ENCODE measurements at places on chromosomes 1 and 21. TPM values are rescaled to one million over a fixed set of nuclear protein-coding genes. Genes with fewer than 3 reads are reported as not detected.

- no peak for DNase-seq
Measured at GRCh38 chr1:24551960-24552571, 3.8 kb upstream of the NCMAP start.

- peak; percentile 84 for DNase-seq
Measured at GRCh38 chr1:1059494-1060280, 14.4 kb downstream of the RNF223 start.

- no peak for DNase-seq
Measured at GRCh38 chr1:119764220-119764619, 4.5 kb downstream of the HMGCS2 start.

GRCh38 chr1:3352952-3353331 is 101.5 kb upstream of the ARHGEF16 start:
- no peak for DNase-seq

DNA sequence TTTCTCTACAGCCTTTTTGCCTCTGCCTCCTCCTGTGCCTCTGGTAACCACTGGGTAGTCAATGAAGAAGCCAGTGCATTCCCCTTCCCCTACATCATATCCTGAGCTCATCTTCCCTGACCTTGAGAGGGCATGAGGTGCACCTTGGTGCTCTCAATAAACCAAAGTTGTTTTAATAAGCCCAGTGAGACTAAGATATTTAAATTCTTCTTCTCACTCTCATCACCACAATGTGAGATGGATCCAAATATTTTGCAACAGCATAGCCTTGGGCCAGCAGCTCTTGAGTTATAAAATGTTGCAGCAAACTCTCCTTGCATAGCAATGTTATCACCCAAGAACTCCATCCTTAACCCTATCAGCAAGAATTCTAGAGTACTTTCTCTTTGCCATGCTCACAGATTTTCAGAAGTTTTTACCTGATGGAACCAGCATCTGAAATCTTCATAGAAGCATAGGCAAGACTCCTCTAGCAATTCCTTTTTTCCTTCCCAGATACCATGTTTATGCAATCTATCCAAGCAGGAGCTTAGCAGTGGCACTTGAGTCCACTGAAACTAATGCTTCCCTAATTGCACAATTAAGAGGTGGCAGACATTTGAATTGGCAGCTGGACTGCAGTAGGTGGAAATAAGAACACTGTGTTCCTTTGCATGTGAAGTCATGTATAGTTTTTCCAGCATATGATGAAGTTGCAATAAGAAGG is 36.8 kb downstream of the CDC7 start:
- DNase-seq, result no peak

DNA sequence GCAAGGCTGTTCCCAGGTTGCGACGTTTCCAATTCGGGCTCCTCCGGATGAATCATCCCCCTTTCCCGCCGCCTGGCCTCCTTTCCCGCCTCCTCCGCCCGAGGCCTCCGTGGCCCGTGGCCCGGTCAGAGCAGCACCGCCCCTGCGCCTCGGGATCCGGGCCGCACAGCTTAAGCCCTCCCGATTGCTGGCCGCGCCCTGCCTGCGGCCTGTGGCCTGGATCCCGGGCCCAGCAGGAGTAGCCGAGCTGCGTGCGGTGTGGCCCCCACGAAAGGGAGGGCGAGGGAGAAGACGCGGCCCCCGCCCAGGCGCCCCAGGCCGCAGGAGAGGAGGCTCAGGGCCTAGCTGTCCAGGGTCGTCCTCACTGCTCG is 1.0 kb downstream of the TMEM200B start:
- DNase-seq, result no peak

GRCh38 chr1:6858596-6858995 is 73.3 kb downstream of the CAMTA1 start:
- no peak for DNase-seq

DNA sequence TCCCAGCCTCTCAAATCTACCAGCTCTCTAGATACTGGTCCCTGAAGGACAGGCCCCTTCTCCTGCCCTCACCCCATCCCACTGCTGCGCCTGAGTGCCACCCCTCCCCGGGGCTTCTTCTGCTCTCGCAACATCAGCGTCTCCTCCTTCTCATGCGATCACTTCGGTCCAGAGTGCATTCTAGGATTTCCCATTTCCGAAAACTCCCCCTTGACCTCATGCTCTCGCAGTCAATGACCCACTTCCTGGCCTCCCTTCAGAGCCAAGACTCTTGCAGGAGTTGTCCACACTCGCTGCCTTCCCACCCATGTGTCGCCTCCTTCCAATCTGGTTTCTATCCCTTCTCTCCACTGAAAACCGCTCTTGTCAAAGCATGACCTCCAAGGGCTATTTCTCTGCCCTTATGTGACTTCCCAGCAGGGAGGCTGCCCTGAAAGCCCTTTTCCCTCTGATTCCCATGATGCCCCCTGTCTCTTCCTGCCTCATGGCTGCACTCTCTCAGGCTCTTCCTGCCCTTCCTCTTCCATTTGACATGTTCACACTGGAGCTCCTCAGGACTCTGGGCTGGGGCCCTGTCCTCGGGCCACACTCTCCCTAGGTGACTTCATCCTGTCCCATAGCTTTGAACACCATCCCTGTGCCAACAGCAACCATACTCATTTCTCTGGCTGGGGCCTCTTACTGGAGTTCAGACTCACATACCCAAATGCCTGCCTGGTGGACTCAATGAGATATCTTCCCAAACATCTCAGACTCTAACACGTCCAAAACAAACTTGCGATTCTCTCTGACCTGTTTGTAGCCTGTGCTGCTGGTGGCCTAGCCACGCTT is 46.0 kb downstream of the LDLRAD2 start:
- no peak for DNase-seq

- no peak for DNase-seq
Measured at GRCh38 chr1:116066868-116067565, 44.2 kb upstream of the MAB21L3 start.

DNA sequence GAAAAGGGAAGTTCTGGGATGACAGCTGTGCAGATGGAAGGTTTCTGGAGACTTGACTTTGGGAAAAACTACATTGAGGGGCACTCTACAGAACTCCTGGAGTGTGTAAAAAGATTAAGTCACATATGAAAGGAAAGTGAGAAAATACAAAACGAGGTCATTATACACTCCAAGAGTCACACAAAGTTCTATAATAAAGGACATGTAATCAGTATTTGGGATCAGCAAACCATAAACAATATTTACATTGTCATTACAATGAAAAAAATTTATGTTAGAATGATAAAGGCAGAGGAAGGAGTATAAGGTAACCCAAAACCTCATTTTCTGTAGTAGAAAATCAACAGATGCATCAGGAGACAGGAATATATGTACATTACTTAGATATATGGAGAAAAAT is 22.8 kb downstream of the NUP133 start:
- no peak for DNase-seq

- DNase-seq, result no peak
Measured at GRCh38 chr1:228989992-228990827, 254.9 kb downstream of the RHOU start.

GRCh38 chr1:204480515-204480914 is 14.1 kb downstream of the PIK3C2B start:
- no peak for DNase-seq

DNA sequence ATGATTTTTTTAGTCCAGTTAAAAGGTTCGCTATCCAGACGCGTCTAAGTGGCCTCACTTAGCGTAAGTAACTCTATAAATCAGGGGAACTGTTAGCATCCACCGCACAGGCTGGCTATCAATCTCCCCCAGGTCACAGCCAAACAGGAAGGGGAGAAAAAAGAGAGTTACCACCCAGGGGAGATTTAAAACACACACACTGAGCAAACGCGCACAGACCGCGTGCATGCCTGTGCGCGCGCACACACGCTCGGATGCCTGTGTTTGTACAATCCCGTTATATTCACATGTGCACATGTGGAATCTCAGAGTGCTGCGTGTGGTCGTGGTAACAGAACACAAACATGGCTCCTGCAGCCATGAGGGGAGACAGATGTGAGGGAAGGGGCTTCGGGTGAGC is 125.4 kb downstream of the CASZ1 start:
- no peak for DNase-seq

- no peak for DNase-seq
Measured at GRCh38 chr21:45634511-45635183, 8.9 kb upstream of the PCBP3 start.

DNA sequence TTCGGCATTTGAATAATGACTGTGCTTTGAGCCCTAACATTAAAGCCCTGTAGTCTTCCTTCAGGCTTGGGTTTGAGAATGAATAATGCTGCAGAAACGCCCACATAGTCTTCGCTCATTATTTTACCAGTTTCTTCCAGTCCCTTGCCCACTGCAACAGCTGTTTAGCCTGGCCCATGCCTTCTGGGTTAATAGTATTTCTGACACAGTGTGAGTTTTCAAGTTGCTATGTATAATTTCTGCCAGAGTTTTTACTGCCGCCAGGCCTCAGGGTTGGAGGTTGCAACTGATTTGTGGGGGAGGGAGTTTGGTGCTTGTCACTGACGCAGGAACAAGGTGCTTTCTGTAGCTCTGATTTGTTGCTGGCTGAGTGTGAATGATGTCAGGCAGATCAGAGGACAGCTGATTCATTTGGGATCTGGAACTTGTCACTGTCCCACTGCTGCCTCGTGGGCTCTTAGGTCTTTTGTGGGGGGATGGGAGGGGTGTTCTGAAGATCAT is 109.8 kb downstream of the MAST2 start:
- no peak for DNase-seq

DNA sequence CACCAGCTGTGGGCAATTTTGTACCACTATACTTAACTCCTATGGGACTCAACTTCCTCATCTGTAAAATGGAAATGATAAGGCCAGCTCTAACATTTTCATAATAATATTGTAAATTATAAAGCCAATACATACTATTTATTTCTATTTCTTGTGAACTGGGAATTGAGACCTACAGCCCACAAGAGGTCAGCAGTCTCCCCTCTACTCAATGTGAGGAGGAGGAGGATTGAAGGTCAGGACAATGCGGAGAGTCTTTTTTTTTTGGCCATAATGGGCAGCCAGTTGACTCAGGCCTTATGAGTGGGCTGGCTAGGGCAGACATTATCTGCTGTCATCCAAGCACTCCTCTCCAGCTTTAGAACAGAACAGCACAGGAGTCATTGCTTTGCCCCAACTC is 90.5 kb downstream of the NUF2 start:
- DNase-seq, result no peak

GRCh38 chr1:44249543-44249942 is 36.3 kb downstream of the DMAP1 start:
- DNase-seq, result no peak

- DNase-seq, result no peak
Measured at GRCh38 chr21:46666941-46667740, 31.7 kb downstream of the PRMT2 start.

DNA sequence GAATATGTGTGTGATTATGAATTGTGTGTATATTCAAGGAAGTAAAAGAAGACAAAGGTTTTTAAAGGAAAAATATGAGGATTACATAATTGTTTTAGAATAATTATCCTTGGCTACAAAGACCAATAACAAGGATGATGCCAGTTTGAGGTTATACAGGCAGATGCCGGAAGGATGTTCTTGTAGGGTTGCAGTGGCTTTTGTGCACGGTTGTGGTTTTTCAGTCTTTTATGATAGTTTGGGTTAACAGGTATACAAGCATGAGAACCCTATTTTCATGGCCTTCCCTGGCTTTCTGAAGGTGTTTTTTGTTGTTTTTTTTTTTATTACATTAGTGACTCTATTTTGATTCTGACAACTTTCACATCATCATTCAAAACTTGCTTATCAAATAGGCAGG is 4.9 kb downstream of the CR2 start:
- peak; percentile 47 for DNase-seq

GRCh38 chr1:9500756-9501754 is 38.2 kb upstream of the SLC25A33 start:
- no peak for DNase-seq

DNA sequence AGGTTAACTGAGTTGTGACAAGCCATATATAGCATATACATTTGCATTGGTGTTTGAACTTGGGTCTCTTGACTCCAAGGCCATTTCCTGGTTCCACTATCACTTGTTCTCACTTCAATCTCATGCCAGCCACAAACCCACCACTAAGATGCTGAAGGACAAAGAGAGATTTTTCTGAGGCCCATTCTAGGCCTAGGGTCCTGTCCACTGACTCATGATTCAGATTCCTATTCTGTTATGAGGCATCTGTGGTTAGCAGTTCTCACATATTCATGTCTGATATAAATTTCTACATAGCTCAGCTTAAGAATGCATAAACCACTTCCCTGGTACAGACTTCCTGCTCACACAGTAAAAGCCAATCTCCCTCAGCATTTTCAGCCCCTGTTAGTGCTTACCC is 326.1 kb upstream of the BEND5 start:
- DNase-seq, result no peak

- no peak for DNase-seq
Measured at GRCh38 chr1:107318932-107319331, 178.1 kb downstream of the NTNG1 start.

- DNase-seq, result peak; percentile 91
Measured at GRCh38 chr1:224623743-224624333, 7.7 kb downstream of the CNIH3 start.

DNA sequence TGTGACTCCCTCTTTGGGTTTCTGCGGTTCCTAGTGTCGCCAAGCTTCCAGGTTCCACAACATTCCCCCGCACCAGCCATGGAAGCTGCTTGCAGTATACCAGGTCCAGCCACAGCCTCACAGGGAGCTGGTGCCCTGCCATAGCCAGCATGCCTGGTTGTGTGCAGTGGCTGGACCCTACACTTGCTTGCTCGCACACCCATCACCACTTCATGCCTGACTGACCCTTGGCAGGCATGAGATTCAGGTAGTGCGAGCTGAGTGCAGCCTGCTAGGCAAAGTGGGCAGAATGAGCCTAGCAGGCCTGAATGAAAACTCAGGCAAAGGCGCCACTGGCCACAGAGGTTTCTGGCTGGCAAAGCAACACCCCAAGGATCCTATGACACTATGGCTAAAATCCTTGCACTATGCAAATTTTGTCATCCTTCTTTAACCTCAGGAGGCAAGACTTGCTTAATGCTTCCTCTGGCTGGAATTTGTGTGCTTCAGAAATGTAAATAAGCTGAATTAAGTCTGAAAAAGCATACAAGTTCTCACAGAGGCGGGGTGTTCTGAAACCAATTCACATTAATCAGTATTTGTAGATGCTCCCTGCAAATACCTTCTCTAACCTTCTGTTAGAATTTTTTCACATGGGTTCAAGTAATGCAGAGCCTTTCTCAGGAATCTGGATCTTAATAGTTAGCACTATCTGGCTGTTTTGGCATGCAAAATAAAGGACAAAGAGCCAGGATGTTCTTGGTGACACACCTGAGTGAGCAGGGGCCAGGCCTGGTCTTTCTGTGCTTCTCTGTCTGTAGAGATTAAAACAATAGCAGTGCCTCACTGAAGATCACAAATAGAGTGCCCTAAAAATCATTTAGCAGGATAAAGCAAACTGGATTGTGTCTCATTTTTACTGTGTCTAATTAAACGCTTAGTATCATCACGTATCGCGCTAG is 256.9 kb downstream of the GPATCH2 start:
- no peak for DNase-seq

ORC1 gene
- total RNA-seq, result 40.6 TPM

HES3 gene
- total RNA-seq, result not detected

TPTE gene
- total RNA-seq, result not detected

LORICRIN gene
- not detected for total RNA-seq

TMEM59 gene
- total RNA-seq, result 149 TPM

TLR5 gene
- total RNA-seq, result 0.46 TPM

IGFN1 gene
- not detected for total RNA-seq

FPGT gene
- 13.0 TPM for total RNA-seq

SUSD4 gene
- 0.16 TPM for total RNA-seq

OXCT2 gene
- total RNA-seq, result 2.3 TPM

RC3H1 gene
- total RNA-seq, result 39.7 TPM

FCGR3A gene
- total RNA-seq, result 0.58 TPM

CD1B gene
- total RNA-seq, result not detected

TBX19 gene
- 1.4 TPM for total RNA-seq

SPOCD1 gene
- total RNA-seq, result not detected

Data from CD8-positive, alpha-beta memory T cell (primary cell).